ENCODE measurements at places on chromosomes 3 and 15. TPM values are rescaled to one million over a fixed set of nuclear protein-coding genes. Genes with fewer than 3 reads are reported as not detected.

DNA sequence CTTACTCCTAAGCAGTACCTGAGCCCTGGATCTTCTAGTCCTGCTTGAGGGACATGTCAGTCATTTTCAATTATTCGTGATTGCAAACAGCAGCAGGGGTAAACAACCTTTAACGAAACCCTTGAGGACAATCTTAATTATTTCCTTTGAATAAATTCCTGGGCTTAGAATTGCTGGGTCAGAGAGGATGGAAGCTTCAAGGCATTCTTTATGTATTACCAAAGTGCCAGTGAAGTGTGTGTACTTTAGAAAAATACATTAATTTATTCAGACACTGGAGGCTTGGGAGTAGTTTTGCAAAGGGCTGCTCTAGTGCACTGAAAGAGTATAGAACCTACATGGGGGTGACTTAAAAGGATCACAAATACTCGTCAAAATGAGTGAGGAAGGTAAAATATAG lies 280.8 kb upstream of the LRRFIP2 start:
- no peak overlapping the region for H3K4me3 ChIP-seq
- H3K27ac ChIP-seq = no peak overlapping the region
- DNase-seq = no peak
- peaks cover 34% of the 10 kb centered on the region for H3K27me3 ChIP-seq
- peaks cover 52% of the 10 kb centered on the region for H3K4me1 ChIP-seq

DNA sequence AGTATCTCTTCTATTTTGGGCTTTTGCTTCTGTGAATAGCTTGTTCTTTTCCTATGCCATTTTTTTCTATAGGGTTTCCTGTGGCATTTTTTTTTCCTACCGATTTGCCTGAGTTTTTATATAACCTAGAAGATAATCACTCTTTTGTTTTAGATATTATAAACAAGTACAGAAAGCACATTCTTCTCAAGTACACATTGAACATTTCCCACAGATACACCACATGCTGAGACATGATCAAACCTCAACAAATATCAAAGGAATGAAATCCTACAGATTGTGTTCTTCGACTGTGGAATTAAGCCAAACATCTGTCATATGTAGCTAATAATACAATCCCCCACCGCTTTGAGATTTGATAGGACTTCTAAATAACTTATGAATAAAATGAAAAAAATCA lies 9.1 kb upstream of the FEM1B start:
- no peak for DNase-seq
- H3K27me3 ChIP-seq = no peaks in the 10 kb centered on the region
- H3K36me3 ChIP-seq = no peaks in the 10 kb centered on the region
- H3K4me3 ChIP-seq = no peak overlapping the region

- 0 out of 2 replicates have a peak, but pooled peaks cover 3% of the 10 kb centered on the region for H3K4me1 ChIP-seq
- peaks cover 3% of the 10 kb centered on the region for H3K27me3 ChIP-seq
- no peak for DNase-seq
- H3K27ac ChIP-seq = no peak overlapping the region
Observed at GRCh38 chr15:92610101-92610520, 45.5 kb downstream of the FAM174B start.

- H3K4me3 ChIP-seq = peak overlapping the region; percentile 78
- peaks cover 21% of the 10 kb centered on the region for H3K4me1 ChIP-seq
- H3K36me3 ChIP-seq = no peaks in the 10 kb centered on the region
Observed at GRCh38 chr3:127455541-127456450, 134.7 kb downstream of the TPRA1 start.

GRCh38 chr3:31979001-31979697 lies 1.9 kb downstream of the OSBPL10 start:
- no peaks in the 10 kb centered on the region for H3K27me3 ChIP-seq
- DNase-seq = no peak
- peak overlapping the region; percentile 21 for H3K27ac ChIP-seq
- peak overlapping the region; percentile 67 for H3K4me3 ChIP-seq
- H3K36me3 ChIP-seq = peaks cover 21% of the 10 kb centered on the region

- H3K36me3 ChIP-seq = no peaks in the 10 kb centered on the region
- DNase-seq = no peak
- peaks cover 11% of the 10 kb centered on the region for H3K4me1 ChIP-seq
Observed at GRCh38 chr3:189143771-189144170, 28.0 kb upstream of the TPRG1 start.

GRCh38 chr15:90871139-90871715 lies 2.8 kb downstream of the FURIN start:
- no peaks in the 10 kb centered on the region for H3K27me3 ChIP-seq
- DNase-seq = peak; percentile 46
- H3K4me1 ChIP-seq = peaks cover 60% of the 10 kb centered on the region
- no peaks in the 10 kb centered on the region for H3K36me3 ChIP-seq

DNA sequence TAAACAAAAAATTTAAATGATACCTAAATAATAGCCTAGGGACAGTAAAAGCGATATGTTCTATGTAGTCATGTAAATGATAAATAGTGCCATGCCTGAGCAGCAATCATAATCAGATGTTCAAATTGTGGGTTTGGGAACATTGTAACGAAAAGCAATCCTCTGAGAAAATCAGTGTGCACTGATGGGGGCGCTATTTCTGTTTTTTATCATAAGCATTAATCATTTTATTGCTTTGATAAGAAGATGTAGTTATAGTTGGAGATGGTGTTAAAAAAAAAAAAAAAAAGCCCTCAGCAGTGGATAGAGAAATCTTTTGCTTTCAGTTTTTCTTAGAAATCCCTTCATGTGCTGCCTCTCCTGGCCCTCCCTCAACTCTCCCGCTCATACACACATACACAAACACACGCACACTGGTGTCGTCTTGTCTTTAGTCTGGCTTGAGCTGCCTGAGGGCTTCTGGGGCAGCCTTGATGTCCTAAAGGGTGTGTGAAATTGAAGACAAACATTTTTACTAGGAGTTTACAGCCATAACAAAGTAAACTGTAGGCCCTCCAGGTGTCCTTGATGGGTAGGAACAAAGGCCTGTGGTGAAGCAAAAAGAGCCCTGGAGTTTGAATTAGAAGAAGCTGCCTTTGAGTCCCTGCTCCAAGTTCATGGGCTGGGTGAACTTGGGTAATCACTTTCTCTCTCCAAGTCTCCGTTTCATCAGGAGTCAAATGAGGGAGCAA lies 428.1 kb downstream of the SOX2 start:
- peaks cover 33% of the 10 kb centered on the region for H3K27me3 ChIP-seq
- peaks cover 77% of the 10 kb centered on the region for H3K4me1 ChIP-seq
- H3K27ac ChIP-seq = no peak overlapping the region
- H3K4me3 ChIP-seq = no peak overlapping the region

- no peak overlapping the region for H3K27ac ChIP-seq
- no peaks in the 10 kb centered on the region for H3K27me3 ChIP-seq
- H3K4me1 ChIP-seq = 0 out of 2 replicates have a peak, but pooled peaks cover 3% of the 10 kb centered on the region
- DNase-seq = no peak
- H3K36me3 ChIP-seq = no peaks in the 10 kb centered on the region
- no peak overlapping the region for H3K4me3 ChIP-seq
Observed at GRCh38 chr15:27826411-27826810, 272.7 kb downstream of the OCA2 start.

The GOLGA6L7 gene
- total RNA-seq = not detected

All from WTC11 (cell line).